Airway epithelial cell (primary cell): ENCODE measurements at places on chromosomes 7 and 10. TPM values are rescaled to one million over a fixed set of nuclear protein-coding genes. Genes with fewer than 3 reads are reported as not detected.

The ICA1 gene
- total RNA-seq = 4.4 and 6.8 TPM in 2 replicates

The HOXA6 gene
- not detected in 2 replicates for total RNA-seq

The GLI3 gene
- total RNA-seq = 2.8 and 5.3 TPM in 2 replicates

The ZEB1 gene
- 0.19 and 0.92 TPM in 2 replicates for total RNA-seq

The EBLN1 gene
- not detected in 2 replicates for total RNA-seq

The CFAP43 gene
- total RNA-seq = 0.09 and 0.21 TPM in 2 replicates

The CHAT gene
- total RNA-seq = not detected in 2 replicates

The GPRIN2 gene
- 1.6 and 4.3 TPM in 2 replicates for total RNA-seq

The RHOBTB1 gene
- total RNA-seq = 4.8 and 13.8 TPM in 2 replicates

The GHRHR gene
- total RNA-seq = not detected in 2 replicates

The UPP1 gene
- total RNA-seq = 79.9 and 81.5 TPM in 2 replicates

The PDZD7 gene
- total RNA-seq = 0.88 and 1.2 TPM in 2 replicates

The DCLRE1A gene
- total RNA-seq = 3.9 and 5.1 TPM in 2 replicates

The LEP gene
- total RNA-seq = 0.14 and 0.28 TPM in 2 replicates

The CALML3 gene
- 7.7 and 9.0 TPM in 2 replicates for total RNA-seq

The FAM170B gene
- not detected in 2 replicates for total RNA-seq

The SRGN gene
- 1.2 and 1.6 TPM in 2 replicates for total RNA-seq

The NUTM2A gene
- total RNA-seq = 0.93 and 2.4 TPM in 2 replicates

The NPSR1 gene
- not detected in 2 replicates for total RNA-seq

The GPNMB gene
- total RNA-seq = 0.98 and 1.4 TPM in 2 replicates

The BMI1 gene
- total RNA-seq = 17.9 and 20.1 TPM in 2 replicates

The UFSP1 gene
- total RNA-seq = 3.0 and 3.5 TPM in 2 replicates

The ATOH7 gene
- not detected in 2 replicates for total RNA-seq

The CALN1 gene
- not detected in 2 replicates for total RNA-seq

The CAMK1D gene
- total RNA-seq = 4.8 and 7.1 TPM in 2 replicates

The FGFR2 gene
- total RNA-seq = 25.7 and 27.2 TPM in 2 replicates

The CHRM2 gene
- total RNA-seq = 0.14 TPM in 1 of 2 replicates, not detected in the other

The NAT16 gene
- total RNA-seq = not detected in 2 replicates

The DLX6 gene
- total RNA-seq = not detected in 2 replicates

The UTF1 gene
- total RNA-seq = not detected in 2 replicates

The OR6V1 gene
- total RNA-seq = not detected in 2 replicates

The C10orf53 gene
- not detected in 2 replicates for total RNA-seq

The RRP12 gene
- 30.5 and 32.5 TPM in 2 replicates for total RNA-seq

The OPN1SW gene
- total RNA-seq = not detected in 2 replicates

The MAT1A gene
- total RNA-seq = not detected in 2 replicates

The PPIF gene
- 48.5 and 51.1 TPM in 2 replicates for total RNA-seq

The ELFN1 gene
- 0.07 and 0.14 TPM in 2 replicates for total RNA-seq

The PTPRN2 gene
- 0.28 and 1.1 TPM in 2 replicates for total RNA-seq

The SLC13A4 gene
- total RNA-seq = not detected in 2 replicates

The MAGI2 gene
- 0.21 and 0.28 TPM in 2 replicates for total RNA-seq

The LRRD1 gene
- total RNA-seq = not detected in 2 replicates
